ENCODE measurements at places on chromosomes 16 and 17. TPM values are rescaled to one million over a fixed set of nuclear protein-coding genes. Genes with fewer than 3 reads are reported as not detected.

Gene TBC1D3K
- not detected for total RNA-seq

Gene TNRC6C
- 4.9 TPM for total RNA-seq

Gene EVPLL
- total RNA-seq = not detected

Gene CACNG1
- not detected for total RNA-seq

Gene GNG13
- total RNA-seq = not detected

Gene HNF1B
- not detected for total RNA-seq

Gene NTN3
- total RNA-seq = 0.35 TPM

Gene CDRT4
- total RNA-seq = 3.0 TPM

Gene WFDC1
- 35.3 TPM for total RNA-seq

Gene LGALS9B
- not detected for total RNA-seq

Gene TSPAN10
- total RNA-seq = 17.5 TPM

Gene ITPRIPL2
- total RNA-seq = 39.5 TPM

Gene KRTAP9-8
- total RNA-seq = not detected

Gene KCNG4
- total RNA-seq = not detected

Gene DHRS7C
- total RNA-seq = not detected

Gene EPN3
- not detected for total RNA-seq

Gene CDH15
- not detected for total RNA-seq

Gene KRT20
- not detected for total RNA-seq

Gene WNT3
- total RNA-seq = 3.2 TPM

Gene CCDC92B
- not detected for total RNA-seq

Data from HFFc6 (cell line).